ENCODE measurements at places on chromosomes 6 and 20.

GRCh38 chr20:24983896-24984295 lies 8.7 kb downstream of the APMAP start:
- DNase-seq, result no peak

GRCh38 chr6:142367501-142368018 lies 65.8 kb downstream of the ADGRG6 start:
- DNase-seq, result no peak

DNA sequence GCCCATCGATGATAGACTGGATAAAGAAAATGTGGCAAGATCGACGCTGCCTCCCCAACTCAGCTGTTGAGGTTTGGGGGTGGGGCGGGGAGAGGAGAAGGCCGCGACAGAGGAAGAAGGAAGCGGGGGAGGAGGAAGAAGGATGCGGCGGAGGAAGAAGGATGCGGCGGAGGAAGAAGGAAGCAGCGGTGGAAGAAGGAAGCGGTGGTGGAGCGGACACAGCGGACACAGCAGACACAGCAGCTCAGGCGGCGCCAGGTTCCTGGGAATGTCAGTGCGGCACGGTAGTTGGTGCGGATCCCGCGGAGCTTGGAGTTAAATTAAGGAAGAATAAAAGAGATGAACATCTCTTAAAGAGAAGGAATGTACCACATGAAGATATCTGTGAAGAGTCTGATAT lies 163.9 kb upstream of the NT5E start:
- DNase-seq, result no peak

DNA sequence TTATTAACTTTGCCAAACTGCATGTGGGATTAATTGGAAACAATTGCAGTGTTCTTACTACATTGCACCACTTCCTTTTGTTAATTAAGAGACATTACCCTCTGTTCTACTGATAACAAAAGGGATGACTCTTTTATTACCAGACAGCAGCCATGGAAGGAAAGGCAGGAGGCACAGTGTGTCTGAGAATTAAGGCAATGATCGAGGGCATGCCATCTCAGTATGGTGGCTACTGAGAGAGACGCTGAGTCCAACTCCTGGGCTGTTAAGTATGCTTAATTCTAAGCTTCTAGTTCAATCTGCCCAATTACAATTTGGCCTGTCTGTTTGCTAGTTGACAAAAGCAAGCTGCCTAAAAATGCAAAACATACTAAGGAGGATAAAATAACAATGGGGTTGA lies 227.4 kb downstream of the PHACTR1 start:
- no peak for DNase-seq

GRCh38 chr6:163533443-163533842 lies 118.9 kb downstream of the QKI start:
- no peak for DNase-seq

- no peak for DNase-seq
Measured at GRCh38 chr6:47126647-47127391, 84.7 kb upstream of the ADGRF1 start.

DNA sequence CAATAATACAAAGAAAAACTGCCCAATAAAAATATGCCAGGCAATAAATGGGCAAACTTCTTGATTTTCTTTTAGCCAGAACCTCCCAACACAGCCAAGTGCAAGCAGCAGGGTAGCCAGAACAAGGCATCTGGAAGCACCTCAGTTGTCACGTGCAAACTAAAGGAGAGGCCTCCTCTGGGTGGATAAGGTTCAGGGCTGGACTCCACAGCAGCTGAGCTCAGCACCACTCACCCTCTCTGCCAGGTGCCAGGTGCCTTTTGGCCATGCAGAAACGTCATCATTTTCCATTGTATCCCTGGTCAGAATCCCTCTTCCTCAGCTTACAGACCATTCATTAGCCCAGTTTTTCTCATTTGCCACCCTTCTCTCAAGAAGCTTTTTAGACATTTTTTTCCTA lies 52.7 kb downstream of the SOD2 start:
- DNase-seq, result no peak

DNA sequence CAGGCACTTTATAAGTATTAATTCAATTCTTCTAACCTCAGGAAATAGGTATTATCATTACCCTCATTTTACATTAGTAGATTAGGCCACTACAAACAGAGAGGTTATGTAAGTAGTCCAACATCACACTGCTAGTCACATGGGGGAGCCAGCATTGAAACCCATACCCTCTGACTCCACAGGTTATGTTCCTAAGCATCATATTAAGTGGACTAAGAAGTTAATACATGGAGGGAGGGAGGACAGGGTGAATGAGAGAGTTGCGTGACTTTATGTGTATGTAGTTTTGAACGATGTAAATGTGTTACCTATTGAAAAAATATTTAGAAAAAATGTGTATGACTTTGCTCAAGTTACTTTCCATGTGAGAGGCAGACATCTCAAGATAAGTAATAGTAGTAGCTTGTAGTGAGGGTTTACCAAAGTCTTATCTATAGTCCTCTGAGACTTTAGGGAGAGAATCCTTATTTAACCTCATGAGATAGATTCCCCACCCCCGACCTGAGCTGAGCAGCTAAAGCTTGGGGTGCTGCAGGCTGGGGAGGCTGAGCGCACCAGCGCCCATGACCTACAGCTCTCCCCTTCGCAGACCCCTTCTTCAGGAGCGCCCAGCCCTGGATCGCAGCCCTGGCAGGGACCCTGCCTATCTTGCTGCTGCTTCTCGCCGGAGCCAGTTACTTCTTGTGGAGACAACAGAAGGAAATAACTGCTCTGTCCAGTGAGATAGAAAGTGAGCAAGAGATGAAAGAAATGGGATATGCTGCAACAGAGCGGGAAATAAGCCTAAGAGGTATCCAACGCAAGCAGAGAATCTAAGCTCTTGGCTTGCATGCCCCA lies 7.5 kb downstream of the BTN3A2 start:
- no peak for DNase-seq

GRCh38 chr6:14638435-14638905 lies 520.9 kb downstream of the CD83 start:
- no peak for DNase-seq

DNA sequence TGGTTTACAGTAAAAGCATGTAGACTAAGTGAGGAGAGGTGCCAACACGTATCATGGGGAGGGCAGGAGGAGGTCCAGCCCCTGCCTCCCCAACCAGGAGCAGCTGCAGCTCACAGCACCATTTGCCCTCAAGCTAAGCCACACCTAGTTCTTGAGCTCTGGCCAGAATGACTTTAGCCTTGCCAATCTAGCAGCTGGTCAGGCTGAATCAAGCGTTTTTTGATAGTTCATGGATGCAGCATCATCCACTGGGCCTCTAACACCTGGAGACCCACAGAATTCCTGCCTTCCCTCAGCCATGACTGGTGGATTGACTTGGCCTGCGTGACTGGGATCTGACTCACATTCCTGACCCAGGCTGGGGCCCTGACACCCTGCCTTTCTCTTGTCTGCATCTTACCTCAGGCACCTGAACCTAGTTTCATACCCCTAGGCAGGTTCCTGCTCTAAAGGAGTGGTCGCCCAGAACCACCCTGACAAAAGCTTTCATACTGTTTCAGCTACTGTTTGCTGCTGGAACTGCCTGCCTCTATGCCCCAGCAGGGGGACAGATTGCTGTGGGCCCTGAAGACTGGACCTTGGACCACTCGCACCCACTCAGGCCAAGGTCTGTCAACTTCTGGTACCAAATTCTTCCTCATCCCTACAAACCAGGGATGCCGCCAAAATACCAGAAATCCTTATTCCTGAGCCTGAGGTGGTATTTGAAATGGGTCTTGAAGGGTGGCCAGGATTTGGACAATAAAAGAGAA lies 122.3 kb downstream of the QRSL1 start:
- no peak for DNase-seq

- no peak for DNase-seq
Measured at GRCh38 chr6:155147958-155148663, 115.7 kb upstream of the CLDN20 start.

DNA sequence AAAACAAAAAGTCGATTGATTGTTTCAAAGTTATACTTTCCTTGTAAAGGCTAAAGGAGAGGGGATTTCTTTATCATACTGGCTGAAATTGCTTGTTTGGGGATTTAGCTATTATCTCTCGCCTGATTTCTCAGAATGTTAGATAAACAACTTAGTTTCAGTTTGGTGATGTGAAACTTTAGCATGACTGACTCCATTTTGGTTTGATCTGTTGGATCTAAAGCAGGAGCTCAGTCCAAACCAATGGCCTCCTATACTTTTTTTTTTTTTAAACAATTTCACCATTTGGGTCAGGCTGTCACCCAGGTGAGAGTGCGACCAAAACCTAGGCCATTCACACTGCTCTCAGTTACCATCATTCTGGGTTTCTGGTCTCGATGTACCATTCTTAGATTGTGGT lies 45.4 kb upstream of the SLC16A10 start:
- DNase-seq, result no peak

DNA sequence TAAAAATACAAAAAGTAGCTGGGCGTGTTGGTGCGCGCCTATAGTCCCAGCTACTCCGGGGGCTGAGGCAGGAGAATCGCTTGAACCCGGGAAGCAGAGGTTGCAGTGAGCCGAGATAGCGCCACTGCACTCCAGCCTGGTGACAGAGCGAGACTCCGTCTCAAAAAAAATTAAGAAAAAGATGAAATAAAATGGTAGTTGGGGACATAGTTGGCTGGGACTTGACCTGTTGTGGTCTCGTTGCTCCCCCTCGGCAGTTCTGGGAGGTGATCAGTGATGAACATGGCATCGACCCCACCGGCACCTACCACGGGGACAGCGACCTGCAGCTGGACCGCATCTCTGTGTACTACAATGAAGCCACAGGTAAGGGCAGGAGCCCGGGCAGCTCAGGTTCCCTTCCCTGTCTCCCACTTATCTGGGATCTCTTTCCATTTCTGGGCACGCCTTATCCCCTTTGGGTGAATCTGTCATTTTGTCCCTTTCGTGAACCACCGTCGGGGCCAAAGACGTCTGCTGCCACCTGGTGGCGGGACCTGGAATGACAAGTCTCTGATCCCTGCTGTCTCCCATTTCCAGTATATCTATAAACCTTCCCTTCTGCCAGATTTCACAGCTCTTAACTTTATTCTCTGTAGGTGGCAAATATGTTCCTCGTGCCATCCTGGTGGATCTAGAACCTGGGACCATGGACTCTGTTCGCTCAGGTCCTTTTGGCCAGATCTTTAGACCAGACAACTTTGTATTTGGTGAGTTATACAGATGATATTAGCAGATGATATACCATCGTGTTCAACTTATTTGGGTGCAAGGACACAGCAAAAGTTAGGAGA lies 2.3 kb downstream of the TUBB start:
- DNase-seq, result peak; percentile 66

All from hippocampal formation (tissue), 2 donors.